ENCODE measurements at places on chromosomes 6 and 20. TPM values are rescaled to one million over a fixed set of nuclear protein-coding genes. Genes with fewer than 3 reads are reported as not detected.
A peak's percentile ranks its signal among the peaks of the same experiment; 100 is the strongest.

DNA sequence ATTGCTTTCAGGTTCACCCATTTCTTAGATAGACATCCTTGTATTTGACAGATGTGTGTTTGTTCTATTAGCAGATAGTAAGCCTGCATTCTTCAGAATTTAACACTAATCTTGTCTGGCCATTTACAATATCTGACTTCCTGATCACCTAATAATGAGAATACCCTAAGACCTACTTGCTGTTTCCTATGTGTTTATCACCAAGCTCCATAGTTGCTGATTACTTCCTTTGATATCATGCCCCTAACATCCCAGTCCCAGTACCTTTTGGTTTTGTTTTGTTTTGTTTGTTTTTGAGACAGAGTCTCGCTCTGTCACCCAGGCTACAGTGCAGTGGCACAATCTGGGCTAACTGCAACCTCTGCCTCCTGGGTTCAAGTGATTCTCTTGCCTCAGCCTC lies 143.6 kb upstream of the DST start:
- peaks cover 2% of the 10 kb centered on the region for H3K27me3 ChIP-seq
- no peak overlapping the region for H3K4me3 ChIP-seq

DNA sequence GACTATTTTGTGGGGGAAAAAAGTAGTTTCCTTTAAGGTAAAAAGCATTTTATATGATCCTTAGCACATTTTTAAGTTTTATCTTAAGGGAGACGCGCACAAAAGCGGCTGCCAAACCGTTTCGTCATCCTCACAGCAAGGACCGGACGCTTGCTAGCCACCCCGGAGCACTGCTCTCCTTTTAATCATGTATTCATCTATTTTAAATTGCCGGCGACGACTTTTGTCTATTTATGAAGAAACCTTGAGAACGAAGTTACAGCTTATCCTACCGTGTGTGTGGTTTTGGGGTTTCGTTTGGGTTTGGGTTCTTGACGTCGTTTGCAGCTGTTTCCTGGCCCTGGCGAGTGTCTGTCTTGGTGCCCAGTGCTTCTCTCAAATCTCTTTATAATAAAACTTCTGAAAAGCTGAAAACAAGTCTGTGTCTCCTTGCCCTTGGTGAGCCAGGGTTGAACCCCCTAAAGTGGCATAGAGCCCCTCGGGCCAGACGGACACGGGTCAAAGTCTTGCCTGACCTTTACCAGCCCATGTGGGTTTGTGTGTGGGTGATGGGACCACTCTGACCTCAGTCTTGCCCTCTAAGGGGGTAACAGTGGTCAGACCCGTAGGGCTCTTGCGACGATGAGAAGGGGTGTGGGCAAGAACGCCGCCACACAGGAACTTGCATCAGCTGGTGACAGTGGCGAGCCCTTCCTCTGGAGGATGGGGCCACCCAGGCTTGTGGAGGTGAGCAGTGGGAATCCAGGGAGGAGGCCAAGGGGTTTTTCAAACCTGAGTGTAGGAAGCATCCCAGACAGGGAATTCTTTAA lies 117.6 kb downstream of the JPH2 start:
- peak overlapping the region; percentile 61 for H3K4me3 ChIP-seq
- peak; percentile 74 for DNase-seq
- peak overlapping the region; percentile 94 for H3K27ac ChIP-seq
- H3K36me3 ChIP-seq: no peaks in the 10 kb centered on the region
- H3K4me1 ChIP-seq: peaks cover 68% of the 10 kb centered on the region

DNA sequence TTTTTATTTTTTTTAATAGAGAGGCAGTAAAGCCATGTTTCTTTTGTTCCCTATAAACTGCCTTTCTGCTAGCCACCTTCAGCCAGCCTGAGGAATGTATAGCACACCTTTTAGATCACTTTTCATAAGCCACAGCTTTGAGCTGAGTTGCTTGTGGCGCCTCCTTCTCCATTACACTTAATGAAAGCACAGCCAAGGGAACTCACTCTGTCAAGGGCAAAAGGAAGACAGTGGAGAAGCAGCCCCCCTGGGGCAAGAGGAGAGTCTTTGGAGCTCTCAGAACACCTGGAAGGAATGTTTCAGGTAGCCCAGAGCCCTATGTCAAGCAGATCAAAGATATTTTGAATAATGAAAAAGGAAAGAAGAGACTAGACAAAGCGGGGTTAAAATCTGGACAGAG lies 235.1 kb downstream of the CLIC5 start:
- no peak overlapping the region for H3K4me3 ChIP-seq
- no peaks in the 10 kb centered on the region for H3K36me3 ChIP-seq
- H3K27ac ChIP-seq: no peak overlapping the region
- H3K27me3 ChIP-seq: no peaks in the 10 kb centered on the region
- DNase-seq: no peak

DNA sequence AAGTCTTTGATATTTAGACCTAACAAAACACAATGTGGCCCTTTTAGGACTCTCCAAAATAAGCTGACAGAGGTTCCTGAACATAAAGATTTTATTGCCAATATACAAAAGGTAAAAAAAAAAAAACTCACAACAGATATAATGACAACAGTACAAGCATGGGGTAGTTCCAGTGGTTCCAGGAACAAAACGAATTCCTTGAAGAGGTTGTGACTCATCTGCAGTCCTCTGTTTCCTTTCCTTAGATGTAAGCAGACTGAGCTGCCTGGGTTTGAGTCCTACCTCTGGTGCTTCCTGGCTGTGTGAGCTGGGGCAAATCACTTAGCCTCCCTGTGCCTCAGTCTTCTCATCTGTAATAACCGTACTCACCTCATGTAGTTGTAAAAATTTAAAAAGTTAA lies 13.3 kb upstream of the CTAGE9 start:
- H3K36me3 ChIP-seq: peaks cover 5% of the 10 kb centered on the region
- DNase-seq: no peak
- H3K27me3 ChIP-seq: no peaks in the 10 kb centered on the region
- H3K4me3 ChIP-seq: no peak overlapping the region
- H3K4me1 ChIP-seq: no peaks in the 10 kb centered on the region
- H3K27ac ChIP-seq: no peak overlapping the region

- H3K27me3 ChIP-seq: no peaks in the 10 kb centered on the region
- DNase-seq: no peak
- H3K27ac ChIP-seq: no peak overlapping the region
- peaks cover 29% of the 10 kb centered on the region for H3K36me3 ChIP-seq
Measured at GRCh38 chr20:35840421-35840820, 68.6 kb downstream of the PHF20 start.

- no peak overlapping the region for H3K4me3 ChIP-seq
- no peaks in the 10 kb centered on the region for H3K27me3 ChIP-seq
- H3K36me3 ChIP-seq: peaks cover 49% of the 10 kb centered on the region
- H3K4me1 ChIP-seq: peaks cover 34% of the 10 kb centered on the region
- H3K27ac ChIP-seq: peak overlapping the region; percentile 34
Measured at GRCh38 chr20:45073221-45073620, 27.7 kb downstream of the KCNS1 start.

DNA sequence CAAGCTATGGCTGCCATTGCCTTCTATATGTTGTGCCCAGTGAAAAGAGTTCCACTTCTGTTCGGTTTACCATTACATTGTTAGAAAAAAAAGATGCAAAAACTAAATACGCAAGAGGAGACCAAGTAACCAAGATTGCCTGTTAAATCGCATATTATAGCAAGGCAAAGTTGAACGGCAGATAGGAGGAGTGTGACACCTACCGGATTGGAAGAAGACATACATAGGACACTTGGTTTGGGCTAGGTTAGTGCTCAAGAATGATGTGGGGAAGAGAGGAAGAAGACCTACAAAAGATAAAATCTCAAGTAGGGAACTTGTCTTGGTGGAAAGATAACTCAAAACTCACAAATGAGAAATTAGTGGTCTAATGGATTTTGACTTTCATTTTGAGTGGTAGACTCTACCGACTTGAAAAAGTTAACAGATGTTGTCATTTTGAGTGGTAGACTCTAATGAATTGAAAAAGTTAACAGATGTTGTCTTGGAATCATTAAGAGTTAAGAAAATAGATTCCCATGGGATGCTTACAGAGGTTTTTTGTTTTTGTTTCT lies 95.5 kb downstream of the F13A1 start:
- H3K4me3 ChIP-seq: no peak overlapping the region
- H3K27ac ChIP-seq: no peak overlapping the region
- H3K4me1 ChIP-seq: no peaks in the 10 kb centered on the region
- H3K36me3 ChIP-seq: no peaks in the 10 kb centered on the region
- no peak for DNase-seq

LTB gene
- 73.3 TPM for total RNA-seq

SMIM26 gene
- 64.4 TPM for total RNA-seq

UNC93A gene
- total RNA-seq: not detected

DLK2 gene
- 2.0 TPM for total RNA-seq

LAMA4 gene
- not detected for total RNA-seq

MEI4 gene
- not detected for total RNA-seq

All from activated CD4-positive, alpha-beta T cell treated with anti-CD3 and anti-CD28 coated beads for 36 hours (primary cell).